ENCODE measurements at places on chromosomes 4 and X.

DNA sequence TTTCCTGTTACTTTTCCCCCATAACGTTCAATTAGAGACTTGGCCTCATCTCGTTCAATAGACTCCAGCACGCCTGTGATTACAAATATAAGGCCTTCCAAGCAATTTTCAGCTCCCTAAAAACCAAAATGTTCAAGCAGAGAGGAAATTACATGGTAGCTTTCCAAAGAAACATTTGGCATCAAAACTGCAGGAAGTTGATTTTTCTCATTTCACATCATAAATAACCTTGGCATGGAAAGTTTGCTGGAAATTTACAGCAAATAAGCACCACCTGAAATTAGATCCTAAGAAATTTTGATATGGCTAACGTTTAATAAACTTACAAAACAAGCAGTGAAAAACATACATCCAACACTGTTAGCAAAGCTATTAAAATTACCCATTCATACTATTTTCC, 53.3 kb downstream of the RFC1 start:
- no peak for DNase-seq

- no peak for DNase-seq
Observed at GRCh38 chrX:41695426-41695825, 6.7 kb downstream of the GPR34 start.

DNA sequence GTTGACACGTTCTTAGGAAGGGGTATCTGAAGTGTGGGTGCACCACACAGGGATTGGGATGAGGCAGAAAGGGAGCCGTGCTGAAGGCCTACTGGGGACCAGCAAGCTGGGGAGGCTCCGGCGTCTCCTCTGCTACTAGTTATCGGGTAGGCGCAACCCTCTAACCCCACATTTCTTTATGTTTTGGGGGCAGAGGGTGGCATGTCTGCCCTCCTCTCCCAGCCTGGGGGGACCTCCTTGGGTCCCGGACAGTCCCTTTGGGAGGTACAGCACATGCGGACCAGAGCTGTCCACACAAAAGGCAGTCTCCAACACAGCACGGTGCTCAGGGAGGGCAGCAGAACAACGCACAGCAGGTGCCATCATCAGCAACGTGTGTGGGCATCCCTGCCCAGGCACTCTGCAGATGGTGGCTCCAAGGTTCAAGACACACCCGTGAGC, 33.2 kb downstream of the WDR1 start:
- DNase-seq, result no peak

GRCh38 chrX:13487731-13488505, 81.5 kb upstream of the EGFL6 start:
- peak; percentile 78 for DNase-seq

GRCh38 chrX:41478381-41478911, 31.3 kb downstream of the NYX start:
- DNase-seq, result no peak

DNA sequence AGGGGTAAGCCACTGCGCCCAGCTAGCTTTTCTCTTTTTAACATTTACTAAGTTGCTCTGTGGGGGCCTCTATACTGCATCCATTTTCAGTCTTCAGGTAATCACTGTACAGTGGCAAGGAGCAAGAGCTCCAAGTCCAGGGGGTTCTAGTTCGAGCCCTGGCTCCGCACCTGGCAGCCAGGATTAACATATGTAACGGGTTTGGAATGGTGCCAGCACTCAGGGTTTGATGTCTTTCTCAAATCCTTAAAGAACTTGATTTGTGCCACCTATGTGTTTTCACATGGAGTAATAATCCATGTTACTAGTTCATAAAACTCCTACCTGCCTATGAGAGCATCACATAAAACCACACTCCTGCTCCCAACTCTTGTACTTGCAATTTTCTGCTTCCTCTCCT, 4.5 kb downstream of the GRPEL1 start:
- no peak for DNase-seq

GRCh38 chrX:119130911-119131310, 3.3 kb upstream of the KIAA1210 start:
- DNase-seq, result no peak

DNA sequence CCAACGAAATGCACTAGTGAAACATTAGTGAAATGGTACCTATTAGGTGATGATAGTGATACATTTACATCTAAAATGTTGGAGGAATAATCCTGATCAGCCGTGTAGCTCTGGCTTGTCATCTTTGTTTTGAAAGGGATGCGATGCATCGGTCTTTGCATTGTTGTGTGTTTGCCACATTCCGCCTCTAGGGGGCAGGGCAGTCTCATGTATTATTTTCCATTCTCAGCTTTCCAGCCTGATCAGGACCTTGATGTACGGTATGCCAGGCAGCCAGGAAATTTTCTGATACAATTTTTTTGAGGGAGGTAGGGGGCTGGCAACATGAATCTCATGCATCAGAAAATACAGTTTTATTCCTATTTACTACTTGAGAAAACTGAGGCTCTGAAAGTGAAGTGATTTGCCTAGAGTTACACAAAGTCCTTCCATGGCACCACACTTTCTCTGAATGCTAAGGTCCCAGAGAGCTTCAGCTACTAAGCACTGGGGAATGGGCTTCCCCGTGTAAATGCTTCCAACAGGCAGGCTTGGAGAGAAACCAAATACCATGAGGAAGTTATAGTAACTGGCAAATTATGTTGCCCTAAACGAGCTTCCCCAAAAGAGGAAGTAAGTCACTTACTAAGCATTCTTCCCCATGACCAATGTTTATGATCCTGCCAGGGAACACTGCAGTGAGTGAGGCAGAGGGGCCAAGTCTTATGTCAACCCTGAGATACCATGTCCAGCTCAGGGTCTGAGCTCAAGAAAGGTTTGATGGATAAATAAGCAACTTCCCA, 31.8 kb upstream of the IQSEC2 start:
- DNase-seq, result peak; percentile 83

DNA sequence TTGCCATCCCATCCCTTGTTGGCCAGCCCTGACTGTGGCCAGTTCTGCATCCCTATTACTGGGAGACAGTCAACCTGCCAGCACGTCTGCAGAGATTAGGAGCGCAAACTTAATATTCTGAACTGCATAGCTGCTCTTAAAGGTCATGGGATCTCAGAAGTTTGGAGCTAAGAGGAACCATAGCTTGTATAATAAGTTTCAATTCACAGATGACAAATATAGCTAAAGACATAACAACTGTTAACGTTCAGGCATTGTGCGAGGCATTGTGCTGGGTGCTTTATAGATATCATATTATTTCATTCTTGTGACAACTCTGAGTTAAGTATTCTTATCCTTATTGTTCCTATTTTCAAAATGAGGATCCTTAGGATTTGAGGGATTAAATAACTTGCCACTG, 3.7 kb downstream of the SCARB2 start:
- DNase-seq, result no peak

DNA sequence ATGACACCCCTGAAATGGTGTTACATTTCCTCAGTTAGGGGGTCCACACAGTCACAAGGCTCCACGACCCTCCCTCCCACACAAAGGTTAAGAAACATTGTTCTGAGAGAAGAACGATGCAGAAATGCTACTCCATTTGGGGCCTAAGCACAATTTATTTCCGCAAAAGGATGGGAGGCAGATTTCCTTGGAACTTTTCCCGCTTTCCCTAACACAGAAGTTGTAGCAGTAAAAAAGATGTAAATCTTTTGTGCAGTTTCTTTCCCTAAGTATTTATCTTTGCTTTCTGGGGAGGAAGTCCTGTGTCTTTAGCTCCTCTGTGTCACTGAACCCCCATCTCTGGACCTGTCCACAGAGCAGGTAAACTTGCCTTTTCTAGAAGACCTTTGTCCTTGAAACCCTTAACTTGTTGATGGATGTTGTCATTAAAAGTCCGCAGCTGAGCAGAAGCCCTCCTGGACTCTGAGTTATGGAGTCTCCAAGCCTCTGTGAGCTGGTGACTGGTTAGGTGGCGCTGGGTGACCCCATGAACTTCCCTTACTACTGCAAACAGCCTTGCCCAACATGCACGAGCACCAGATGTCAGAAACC, 67.2 kb upstream of the SHISA3 start:
- DNase-seq, result no peak

Data from AG08395 (cell line).